Hippocampal formation (tissue), 2 donors: ENCODE measurements at places on chromosomes 5 and 9.

DNA sequence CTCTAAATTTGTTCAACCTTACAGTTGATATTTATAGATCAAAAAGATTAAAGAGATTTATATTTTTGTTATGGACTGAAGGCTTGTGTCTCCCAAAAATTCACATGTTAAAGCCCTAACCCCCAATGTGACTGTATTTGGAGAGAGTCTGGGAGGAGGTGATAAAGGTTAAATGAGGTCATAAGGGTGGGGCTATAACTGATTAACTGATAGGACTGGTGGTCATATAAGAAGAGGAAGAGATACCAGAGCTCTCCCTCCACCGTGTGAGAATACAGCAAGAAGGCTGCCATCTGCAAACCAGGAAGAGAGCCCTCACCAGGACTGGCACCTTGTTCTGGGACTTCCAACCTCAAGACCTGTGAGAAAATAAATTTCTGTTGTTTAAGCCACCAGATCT is 264.3 kb downstream of the ENC1 start:
- DNase-seq, result no peak

DNA sequence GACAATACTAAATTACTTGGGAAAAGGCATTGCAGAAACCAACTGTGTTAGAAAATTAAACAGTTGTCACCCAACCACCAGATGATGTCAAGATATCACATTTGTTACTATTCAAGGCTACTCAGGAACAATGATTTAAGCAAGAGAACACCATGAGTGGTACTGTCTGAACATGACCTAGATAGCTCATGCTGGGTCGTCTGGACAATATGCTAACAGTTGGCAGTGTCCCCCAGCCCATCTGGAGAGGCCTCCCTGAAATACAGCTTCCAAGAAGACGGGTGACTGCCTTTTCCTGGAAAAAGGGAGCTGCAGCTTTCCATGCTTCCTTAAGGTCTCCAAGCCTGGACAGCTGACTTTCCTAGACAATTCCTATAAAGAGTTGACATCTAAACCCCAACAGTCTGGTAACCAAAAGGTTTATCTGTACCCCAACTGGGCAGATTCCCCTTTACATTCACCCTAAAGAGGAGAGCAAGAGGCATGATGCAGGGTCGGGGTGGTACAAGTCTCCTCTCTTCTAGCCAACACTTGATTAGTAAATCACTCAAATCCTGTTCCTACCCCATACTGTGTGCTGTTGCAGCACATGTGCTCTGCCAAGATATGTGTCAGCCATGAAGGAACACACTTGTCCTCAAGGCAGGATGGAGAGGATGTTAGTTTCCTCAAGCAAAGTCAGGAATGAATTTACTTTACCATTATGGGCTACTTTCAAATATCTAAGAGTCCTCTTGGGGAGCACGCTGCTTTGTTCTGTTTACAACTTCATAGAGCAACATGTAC is 433.0 kb downstream of the PDE4D start:
- DNase-seq, result no peak

DNA sequence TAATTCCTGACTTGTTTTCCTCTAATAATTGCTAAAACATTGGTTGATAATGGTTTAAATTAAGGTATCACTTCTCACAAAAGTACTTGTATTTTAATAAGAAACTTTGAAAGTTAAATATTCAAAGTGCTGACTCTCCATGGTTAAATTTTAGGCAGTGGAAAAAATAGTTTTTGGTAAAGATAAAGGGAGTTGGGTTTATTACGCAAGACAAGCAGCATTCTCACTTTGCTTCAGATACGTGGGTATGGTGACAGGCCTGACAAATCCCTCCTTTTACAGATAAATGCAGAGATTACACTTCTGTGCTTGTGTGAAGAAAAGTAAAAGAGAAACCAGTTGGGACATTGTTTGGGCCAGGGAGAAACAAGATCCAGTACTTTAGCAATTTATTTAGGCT is 14.5 kb upstream of the FAM170A start:
- DNase-seq, result no peak

GRCh38 chr5:5494489-5495402 is 72.3 kb downstream of the ICE1 start:
- peak; percentile 47 for DNase-seq

DNA sequence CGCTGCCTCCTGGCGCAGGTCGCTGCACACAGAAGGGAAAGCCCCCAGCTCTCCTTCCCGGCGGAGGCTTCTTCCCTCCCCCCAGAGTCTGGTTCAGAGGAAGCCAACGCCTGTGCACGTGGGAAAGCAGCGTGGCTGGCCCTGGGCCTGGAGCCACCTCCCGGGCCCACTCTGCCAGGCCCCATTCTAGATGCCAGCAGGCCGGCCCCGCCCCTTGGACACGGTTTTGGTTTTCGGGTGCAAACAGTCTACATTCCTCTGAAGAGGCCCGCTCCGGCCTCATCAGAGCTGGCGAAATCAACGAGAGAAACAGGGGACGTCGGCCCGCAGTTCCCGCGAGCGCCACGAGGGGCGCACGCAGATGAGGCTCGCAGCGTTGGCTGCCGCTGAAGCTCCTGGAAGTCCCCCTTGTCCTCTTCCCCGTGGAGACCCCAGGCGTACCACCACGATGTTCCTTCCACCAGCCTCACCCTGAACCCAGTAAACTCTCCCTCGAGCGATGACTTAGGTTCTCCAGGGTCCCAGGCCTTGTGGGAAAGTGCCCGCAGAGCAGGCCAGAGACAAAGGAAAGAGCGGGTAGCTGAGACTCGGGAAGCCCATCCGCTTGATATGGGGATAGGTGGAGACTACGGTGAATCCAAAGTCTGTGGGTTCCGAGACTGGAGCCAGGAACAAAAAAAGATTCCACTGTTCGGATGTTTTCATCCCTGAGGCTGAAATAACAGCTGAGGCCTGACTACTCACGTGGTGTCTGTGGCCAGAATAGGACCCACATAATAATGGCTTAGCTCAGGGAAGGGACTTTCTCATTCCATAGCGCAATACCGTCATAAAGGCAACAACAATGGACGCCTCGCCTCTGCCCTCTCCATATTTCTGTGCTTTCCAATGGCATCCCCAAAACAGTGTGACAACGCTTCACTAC is 64.2 kb downstream of the KLF4 start:
- peak; percentile 30 for DNase-seq

DNA sequence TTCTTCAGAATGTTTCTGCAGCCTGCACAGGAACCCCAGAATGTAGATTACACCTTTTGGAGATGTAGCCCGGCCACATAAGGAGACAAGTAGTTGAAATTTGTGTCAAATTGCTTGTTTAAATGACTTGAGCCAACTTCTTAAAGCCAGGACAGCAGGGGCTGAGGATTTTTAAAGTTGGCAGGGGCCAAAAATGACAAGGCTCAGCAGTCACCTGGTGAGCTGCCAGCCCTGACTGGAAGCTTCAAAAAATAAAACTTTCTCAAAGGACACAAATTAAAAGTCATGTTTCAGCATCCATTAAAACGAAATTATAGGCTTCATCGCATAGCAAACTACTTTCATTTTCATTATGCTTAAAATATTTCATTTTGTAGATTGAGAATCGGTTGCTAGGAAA is 340.3 kb upstream of the WWC1 start:
- DNase-seq, result no peak

GRCh38 chr5:77734885-77735284 is 41.3 kb downstream of the TBCA start:
- DNase-seq, result no peak

DNA sequence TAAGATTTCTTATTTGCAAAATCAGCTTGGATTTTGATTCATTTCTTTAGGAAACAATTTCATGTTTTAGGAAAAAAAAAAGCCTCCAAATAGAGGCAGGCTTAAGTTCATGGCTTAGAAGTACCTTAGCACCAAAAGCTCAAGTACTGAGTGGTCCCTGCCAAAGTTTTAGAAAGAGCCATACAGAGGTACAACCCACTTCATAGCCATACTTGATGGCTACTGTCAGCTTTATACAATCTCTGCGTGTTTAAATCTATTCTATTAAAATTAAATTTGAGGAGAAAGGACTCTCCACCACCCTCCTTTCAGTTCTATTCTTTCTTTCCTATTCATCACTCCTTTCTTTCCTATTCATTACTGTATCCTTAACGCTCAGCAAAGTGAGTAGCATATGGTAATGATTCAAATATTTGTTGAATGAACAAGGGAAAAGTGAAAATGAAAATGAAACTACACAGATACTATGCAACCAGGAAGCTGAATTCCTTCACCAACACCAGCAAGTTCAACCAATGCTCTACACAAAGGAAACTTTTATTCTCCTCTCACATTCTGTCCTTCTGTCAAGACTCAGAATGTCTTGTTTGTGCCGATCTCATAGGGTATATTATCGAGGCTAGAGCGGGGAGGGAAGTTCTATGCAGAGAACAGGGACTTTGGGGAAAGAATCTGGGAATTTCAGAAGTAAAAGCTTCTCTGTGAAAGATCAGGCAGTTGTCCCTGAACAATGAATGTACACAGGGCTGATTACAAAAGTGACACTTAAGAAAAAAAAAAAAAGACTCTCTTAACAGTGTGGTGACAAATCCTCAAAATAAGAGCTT is 138.6 kb upstream of the SPEF2 start:
- DNase-seq, result no peak

- no peak for DNase-seq
Measured at GRCh38 chr9:89679016-89679415, 74.2 kb downstream of the GADD45G start.

DNA sequence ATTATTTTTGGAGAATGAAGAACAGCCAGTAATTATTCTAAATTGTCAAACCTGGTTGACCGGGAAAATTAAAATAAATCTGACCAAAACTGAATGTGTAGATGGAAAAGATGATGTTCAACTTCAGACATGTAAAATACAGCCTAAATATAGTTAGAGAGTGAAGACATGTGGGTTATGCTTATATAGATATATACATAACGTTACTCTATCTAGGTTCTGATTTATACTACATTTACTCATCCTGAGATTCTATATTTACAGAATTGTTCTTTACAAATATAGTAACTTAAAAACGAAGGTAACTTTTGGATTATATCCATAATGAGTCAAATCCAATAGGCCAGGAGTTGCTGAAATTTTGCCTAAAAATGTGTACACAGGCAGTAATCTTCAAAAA is 20.8 kb upstream of the THG1L start:
- no peak for DNase-seq

DNA sequence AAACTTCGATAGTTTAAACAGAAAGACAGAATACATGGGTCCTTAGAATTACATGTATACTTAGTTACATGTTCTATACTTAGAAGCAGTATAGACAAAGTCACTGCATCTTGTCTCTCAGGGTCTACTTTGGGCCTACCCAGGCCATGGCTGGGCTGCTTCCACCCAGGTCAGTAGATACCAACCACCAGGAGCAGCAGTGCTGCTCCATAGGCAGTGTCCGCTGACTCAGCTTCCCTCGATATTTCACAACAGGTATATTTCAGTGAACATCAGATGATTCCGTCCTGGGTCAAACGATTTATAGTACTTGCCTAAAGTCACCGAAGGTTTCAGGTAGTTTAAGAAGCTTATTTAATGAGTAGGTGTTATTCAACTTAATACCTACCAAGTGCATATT is 18.0 kb downstream of the IARS1 start:
- no peak for DNase-seq

- DNase-seq, result no peak
Measured at GRCh38 chr5:176441921-176442323, 6.3 kb upstream of the FAF2 start.

DNA sequence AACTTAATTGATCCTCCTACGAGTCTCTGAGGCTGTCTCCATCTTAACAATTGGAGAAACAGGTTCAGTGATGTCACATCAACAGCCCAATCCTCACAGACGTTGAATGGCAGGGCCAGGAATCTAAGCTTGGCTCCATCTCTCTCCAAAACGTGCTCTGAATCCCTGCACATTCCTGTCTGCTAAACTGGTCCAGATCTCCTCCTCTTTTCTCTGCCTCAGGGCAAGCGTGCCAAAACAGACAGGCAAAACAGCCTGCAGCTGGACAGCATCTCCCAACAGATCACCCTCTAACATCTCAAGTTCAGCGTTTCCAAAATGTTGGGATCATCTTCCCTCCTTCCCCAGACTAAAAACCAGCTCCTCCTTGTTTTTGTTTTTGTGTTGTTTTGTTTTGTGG is 6.6 kb downstream of the FBP1 start:
- DNase-seq, result no peak

DNA sequence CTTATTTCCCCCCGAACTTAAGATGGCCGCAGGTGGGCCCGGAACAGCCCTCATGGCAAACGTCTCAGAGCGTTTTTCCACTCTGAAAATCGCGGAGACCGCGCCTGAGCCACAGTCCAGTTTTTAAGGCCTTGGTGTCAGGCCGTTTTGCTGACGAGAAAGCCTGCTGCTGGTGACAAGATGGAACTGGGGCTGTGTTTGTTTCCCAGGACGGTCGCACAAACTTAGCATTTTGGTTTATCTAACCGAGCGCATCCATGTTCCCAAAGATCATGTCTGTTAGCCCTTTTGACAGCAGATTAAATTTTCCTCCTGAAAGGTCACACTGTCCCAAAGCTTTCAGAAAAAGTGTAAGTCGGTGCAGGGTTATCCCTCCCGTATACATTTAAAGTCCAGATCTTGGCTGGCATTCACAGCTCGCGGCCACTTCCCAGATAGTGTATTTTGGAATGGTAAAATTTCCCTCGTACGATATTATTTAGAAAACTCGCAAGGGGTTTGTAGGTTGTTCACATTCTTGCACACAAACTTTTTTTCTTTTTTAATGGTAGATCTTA is 812 bp downstream of the SREK1 start:
- no peak for DNase-seq

GRCh38 chr5:56686337-56687195 is 128.8 kb upstream of the MAP3K1 start:
- DNase-seq, result no peak

DNA sequence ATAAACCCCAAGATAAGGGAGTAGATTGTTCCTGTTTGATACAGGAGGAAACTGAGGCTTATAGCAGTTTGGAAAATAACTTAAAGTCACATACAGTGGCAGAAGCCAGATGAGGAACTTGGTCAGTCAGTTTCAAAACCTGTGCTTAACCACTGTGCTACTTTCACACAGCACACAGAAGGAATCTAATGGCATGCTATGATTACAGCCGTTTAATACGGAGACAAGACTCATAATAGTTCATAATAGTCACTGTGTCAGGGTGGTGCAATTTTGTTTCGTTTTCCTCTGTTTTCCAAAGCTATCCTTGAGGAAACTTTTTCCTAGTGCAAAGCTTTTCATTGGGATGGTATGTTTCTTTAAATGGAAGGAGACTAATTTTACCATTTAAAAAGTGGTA is 112.3 kb downstream of the GCNT1 start:
- DNase-seq, result no peak

- no peak for DNase-seq
Measured at GRCh38 chr5:140178086-140178410, 3.1 kb downstream of the CYSTM1 start.

DNA sequence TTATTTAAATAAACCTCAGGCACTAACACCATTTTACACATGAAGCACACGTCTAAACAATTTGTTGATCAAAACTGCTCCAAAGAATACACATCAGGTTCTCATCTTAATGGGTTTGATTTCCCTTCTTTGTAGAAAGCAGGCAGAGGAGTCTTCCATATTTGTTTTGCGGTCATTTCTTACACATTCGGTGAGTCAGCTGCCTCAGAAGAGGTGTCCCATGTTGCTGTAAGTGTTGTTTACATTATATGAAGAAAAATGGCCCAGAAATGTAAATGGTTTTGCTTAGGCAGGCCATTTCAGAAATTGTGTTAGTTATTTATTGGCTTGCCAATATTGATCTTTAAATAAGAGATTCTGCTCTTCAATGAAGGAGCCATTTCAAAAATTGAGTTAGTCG is 325.8 kb downstream of the TENT4A start:
- DNase-seq, result no peak
